ENCODE measurements at places on chromosomes 16 and 17. TPM values are rescaled to one million over a fixed set of nuclear protein-coding genes. Genes with fewer than 3 reads are reported as not detected.

Gene PDE6G
- 11.4 TPM for total RNA-seq

- DNase-seq = peak; percentile 94
- no peaks in the 10 kb centered on the region for H3K36me3 ChIP-seq
- peak overlapping the region; percentile 45 for H3K4me3 ChIP-seq
- H3K4me1 ChIP-seq = peaks cover 82% of the 10 kb centered on the region
- peaks cover 2% of the 10 kb centered on the region for H3K27me3 ChIP-seq
These were observed 75.9 kb upstream of the TNRC6C start for GRCh38 chr17:77882481-77883212.

DNA sequence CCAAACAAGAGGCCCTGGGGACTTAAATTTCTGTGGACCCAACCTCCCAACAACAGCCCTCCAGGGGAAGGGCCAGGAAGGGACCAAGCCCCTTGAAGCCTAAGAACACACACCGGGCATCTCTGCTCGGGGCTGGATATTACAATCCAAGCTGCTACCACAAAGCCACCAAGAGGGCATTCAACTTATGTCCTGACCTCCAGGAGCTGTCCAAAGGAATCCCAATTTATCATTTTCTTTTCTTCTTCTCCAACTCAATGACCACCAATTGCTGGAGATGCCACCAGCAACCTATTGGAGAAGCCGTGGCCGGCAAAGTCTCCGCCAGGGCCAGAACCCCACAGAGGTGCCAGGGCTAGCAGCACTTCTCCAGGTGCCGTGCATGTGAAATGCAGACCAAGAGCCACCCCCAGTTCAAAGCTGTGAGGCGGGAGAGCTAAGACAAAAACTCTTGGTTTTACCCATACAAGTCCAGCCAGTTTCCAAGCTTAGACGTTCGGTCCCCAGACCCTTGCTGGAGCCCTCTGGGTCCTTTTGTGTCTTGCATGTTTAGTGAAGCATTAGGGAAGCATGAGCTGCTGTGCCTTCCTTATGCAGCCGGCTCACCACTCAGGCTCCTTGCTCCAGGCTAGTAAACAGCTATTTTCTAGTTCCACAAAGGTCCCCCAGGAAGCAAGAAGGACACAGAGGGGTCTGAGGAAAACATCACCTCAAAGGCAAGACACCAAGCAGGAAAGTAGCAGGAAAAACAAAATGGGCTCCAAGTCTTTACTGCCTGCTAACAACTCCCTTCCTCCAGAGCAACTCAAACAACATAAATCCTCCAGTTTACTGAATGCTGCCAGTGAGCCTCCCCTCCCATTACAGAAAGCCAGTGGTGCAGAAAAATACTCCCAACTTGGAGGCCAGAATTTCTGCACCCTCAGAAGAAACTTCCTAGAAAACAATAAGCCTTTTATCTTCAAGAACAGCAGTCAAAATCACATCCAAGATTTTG, 3.2 kb downstream of the PITPNA start:
- H3K4me1 ChIP-seq = peaks cover 19% of the 10 kb centered on the region
- no peak overlapping the region for H3K4me3 ChIP-seq
- H3K27me3 ChIP-seq = no peaks in the 10 kb centered on the region

Gene TVP23A
- total RNA-seq = not detected

Gene CCL8
- not detected for total RNA-seq

Gene GHDC
- total RNA-seq = 12.3 TPM

DNA sequence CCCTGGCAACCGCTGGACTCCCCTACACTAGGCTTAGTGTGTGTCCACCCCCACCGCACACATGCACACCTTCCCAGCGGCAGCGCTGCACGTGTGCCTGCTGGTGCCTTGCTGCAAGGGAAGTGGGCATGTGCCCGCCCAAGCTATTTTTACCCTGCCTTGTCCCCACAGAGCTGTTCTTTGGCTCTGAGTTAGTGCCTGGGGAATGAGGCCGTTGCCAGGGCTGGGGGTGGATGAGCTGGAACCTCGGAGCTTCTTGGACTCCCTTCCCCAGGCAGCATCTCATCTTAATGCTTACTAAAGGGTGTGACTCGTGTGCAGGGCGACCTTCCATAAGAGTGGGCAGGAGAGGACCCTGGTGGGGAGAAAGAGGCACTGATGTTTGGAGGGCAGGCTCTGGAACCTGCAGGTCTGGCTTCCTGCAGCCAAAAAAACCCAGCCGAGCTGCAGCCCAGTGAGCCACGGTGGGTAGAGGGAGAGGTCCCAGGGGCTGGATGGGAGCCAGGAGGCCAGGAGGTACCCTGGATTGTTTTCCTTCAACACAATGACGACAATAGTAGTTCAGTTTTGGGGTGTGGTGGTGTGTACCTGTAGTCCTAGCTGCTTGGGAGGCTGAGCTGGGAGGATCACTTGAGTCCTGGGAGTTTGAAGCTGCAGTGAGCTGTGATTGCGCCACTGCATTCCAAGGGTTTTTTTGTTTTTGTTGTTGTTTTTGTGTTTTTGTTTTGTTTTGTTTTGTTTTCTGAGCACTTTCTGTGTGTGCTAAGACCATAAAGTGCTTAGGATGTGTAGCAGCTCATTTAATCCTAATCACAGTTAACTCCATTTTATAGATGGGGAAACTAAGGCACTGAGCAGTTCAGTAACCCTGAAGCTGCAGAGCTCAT, 119.1 kb downstream of the RAB11FIP4 start:
- H3K4me1 ChIP-seq = peaks cover 65% of the 10 kb centered on the region
- peak; percentile 55 for DNase-seq
- peak overlapping the region; percentile 76 for H3K4me3 ChIP-seq
- peak overlapping the region; percentile 98 for H3K27ac ChIP-seq

- H3K36me3 ChIP-seq = no peaks in the 10 kb centered on the region
- H3K4me3 ChIP-seq = no peak overlapping the region
- no peak for DNase-seq
- H3K4me1 ChIP-seq = peaks cover 4% of the 10 kb centered on the region
These were observed 25.1 kb downstream of the UNK start for GRCh38 chr17:75809631-75810111.

GRCh38 chr17:45923511-45924268, 29.3 kb downstream of the MAPT start:
- peaks cover 10% of the 10 kb centered on the region for H3K27me3 ChIP-seq
- DNase-seq = no peak
- no peak overlapping the region for H3K4me3 ChIP-seq
- H3K27ac ChIP-seq = no peak overlapping the region
- no peaks in the 10 kb centered on the region for H3K36me3 ChIP-seq
- no peaks in the 10 kb centered on the region for H3K4me1 ChIP-seq

Gene TM4SF5
- total RNA-seq = not detected

Gene TLCD3B
- total RNA-seq = 3.5 TPM

GRCh38 chr16:2042986-2043666, 4.5 kb downstream of the NTHL1 start:
- DNase-seq = no peak
- H3K4me3 ChIP-seq = no peak overlapping the region
- H3K36me3 ChIP-seq = peaks cover 1% of the 10 kb centered on the region
- peaks cover 9% of the 10 kb centered on the region for H3K4me1 ChIP-seq

Gene METTL2A
- 29.8 TPM for total RNA-seq

- H3K36me3 ChIP-seq = no peaks in the 10 kb centered on the region
- peak; percentile 97 for DNase-seq
- peak within 1 kb of the TSS; percentile 96 for H3K27ac ChIP-seq
These were observed at the start of gene HDAC5 for GRCh38 chr17:44123356-44124117. HDAC5 (minus strand) TSS chr17:44123641; CDS start chr17:44117515, 6,126 bp downstream.

Gene KRTAP1-4
- not detected for total RNA-seq

Gene ADGRG3
- not detected for total RNA-seq

- H3K27me3 ChIP-seq = peaks cover 13% of the 10 kb centered on the region
- no peak overlapping the region for H3K27ac ChIP-seq
- H3K4me1 ChIP-seq = peaks cover 15% of the 10 kb centered on the region
- no peak overlapping the region for H3K4me3 ChIP-seq
These were observed 2.5 kb upstream of the SMPD3 start for GRCh38 chr16:68450741-68451255.

- H3K4me3 ChIP-seq = no peak overlapping the region
- no peaks in the 10 kb centered on the region for H3K27me3 ChIP-seq
- no peak for DNase-seq
These were observed 10.7 kb downstream of the C16orf95 start for GRCh38 chr16:87306516-87306915.

DNA sequence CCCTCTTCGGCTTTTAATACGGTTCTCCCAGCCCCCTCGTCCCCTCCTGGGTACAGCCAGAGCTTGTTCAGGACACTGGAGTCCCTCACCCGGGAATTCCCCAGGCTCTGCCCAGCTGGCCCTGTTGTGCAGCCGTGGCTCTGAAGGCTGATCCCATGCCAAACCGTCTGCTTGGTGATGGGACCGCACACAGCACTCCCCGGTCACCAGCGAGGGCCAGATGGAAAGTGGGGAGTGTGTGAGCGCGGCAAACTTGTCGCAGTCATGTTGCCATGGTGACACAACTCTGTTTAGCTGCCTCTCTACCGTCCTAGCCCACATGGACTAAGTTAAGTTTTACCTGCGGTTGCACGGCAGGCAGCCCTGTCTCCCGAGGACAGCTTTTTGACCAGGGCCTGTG, 107.9 kb downstream of the RAP1GAP2 start:
- H3K27me3 ChIP-seq = no peaks in the 10 kb centered on the region
- no peak overlapping the region for H3K27ac ChIP-seq
- H3K36me3 ChIP-seq = peaks cover 8% of the 10 kb centered on the region
- peaks cover 3% of the 10 kb centered on the region for H3K4me1 ChIP-seq
- no peak overlapping the region for H3K4me3 ChIP-seq
- DNase-seq = no peak

Gene SGCA
- total RNA-seq = not detected

DNA sequence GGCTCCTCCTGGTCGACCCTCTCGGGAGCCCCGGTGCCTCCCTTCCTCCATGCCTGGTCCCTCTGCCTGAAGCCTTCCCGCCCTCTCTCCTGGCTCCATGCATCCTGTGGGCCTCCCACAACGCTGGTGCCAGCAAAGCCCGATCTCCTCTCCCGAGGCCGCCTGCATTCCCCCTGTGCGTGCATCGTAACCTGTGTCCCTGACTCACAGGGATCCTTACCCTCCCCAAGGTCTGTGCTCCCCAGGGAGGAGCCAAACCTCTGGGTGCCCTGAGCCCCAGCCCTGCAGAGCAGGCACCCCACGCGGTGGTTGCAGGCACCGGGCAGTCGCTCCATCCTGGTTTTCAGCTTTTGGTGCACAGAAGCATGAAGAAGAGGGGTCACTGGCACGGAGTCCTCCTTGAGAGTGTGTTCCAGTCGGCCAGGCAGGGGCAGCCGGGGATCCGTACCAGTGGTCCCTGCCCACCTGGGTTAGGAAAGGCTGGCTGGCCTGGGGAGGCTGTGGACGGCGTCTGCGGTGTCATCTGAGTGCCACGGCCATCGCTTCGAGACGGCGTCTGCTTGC, 1.8 kb upstream of the ENPP7 start:
- no peak for DNase-seq
- H3K27me3 ChIP-seq = no peaks in the 10 kb centered on the region
- no peak overlapping the region for H3K4me3 ChIP-seq
- H3K36me3 ChIP-seq = no peaks in the 10 kb centered on the region
- no peak overlapping the region for H3K27ac ChIP-seq
- H3K4me1 ChIP-seq = peaks cover 12% of the 10 kb centered on the region

DNA sequence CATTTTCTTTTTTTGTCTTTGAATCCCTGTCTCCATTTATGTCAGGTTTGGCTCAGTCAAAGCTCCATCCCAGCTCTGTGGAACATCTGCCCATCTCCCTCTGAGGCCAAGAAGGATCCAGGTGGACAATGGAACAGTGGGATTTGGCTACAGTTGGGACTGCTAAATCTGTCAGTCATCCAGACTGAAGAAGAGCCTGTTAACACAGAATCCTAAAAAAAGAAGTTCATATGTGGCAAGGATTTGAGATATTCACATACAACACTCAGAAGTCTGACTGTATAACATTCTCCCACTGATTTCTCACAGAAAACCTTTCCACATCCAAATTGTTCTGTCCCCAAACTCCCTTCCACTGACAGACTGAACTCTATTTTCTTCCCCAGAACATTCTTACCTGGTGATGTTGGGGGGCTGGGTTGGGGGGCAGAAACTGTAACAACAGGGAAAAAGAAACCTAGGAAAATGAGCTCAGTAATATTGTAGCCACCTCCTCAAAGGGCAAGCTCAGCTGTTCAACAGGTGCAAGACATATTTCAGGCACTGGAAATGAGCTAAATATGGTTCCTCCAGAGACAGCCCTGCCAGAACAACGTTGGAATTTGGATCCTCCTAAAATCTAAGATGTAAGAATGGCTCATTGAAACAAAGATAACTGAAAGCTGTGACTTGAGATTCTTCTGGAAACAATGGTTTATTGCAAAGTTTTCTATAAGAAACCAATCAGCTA, 301.5 kb upstream of the CDH5 start:
- peaks cover 1% of the 10 kb centered on the region for H3K27me3 ChIP-seq
- no peak overlapping the region for H3K4me3 ChIP-seq
- no peak overlapping the region for H3K27ac ChIP-seq
- H3K36me3 ChIP-seq = no peaks in the 10 kb centered on the region

Gene MATCAP1
- total RNA-seq = 49.5 TPM

- no peaks in the 10 kb centered on the region for H3K4me1 ChIP-seq
- peaks cover 34% of the 10 kb centered on the region for H3K36me3 ChIP-seq
- H3K27ac ChIP-seq = no peak overlapping the region
These were observed 23.4 kb upstream of the JPT2 start for GRCh38 chr16:1654505-1655268.

- H3K4me3 ChIP-seq = no peak overlapping the region
- H3K4me1 ChIP-seq = peaks cover 61% of the 10 kb centered on the region
- peaks cover 5% of the 10 kb centered on the region for H3K36me3 ChIP-seq
- no peak for DNase-seq
These were observed 4.9 kb downstream of the STARD3 start for GRCh38 chr17:39641883-39642282.

Gene OR1F1
- not detected for total RNA-seq

GRCh38 chr17:82339634-82340580, 6.3 kb upstream of the SECTM1 start:
- no peaks in the 10 kb centered on the region for H3K36me3 ChIP-seq
- H3K4me3 ChIP-seq = no peak overlapping the region
- DNase-seq = no peak
- H3K27me3 ChIP-seq = peaks cover 1% of the 10 kb centered on the region
- H3K27ac ChIP-seq = no peak overlapping the region
- H3K4me1 ChIP-seq = peaks cover 18% of the 10 kb centered on the region

GRCh38 chr17:4170639-4171280, 27.8 kb downstream of the CYB5D2 start:
- H3K4me1 ChIP-seq = peaks cover 21% of the 10 kb centered on the region
- H3K27me3 ChIP-seq = no peaks in the 10 kb centered on the region
- H3K36me3 ChIP-seq = peaks cover 66% of the 10 kb centered on the region
- DNase-seq = no peak

Data from activated CD8-positive, alpha-beta T cell treated with anti-CD3 and anti-CD28 coated beads for 36 hours (primary cell).